ENCODE measurements at places on chromosomes 12 and 14. TPM values are rescaled to one million over a fixed set of nuclear protein-coding genes. Genes with fewer than 3 reads are reported as not detected.
A peak's percentile ranks its signal among the peaks of the same experiment; 100 is the strongest.

The ADAMTS20 gene
- 0.10 TPM for total RNA-seq

- no peak for DNase-seq
Measured at GRCh38 chr12:42362647-42363260, 36.8 kb downstream of the PPHLN1 start.

GRCh38 chr12:43758247-43758727 lies 303 bp downstream of the PUS7L start:
- peak; percentile 42 for DNase-seq

The VDR gene
- 12.2 TPM for total RNA-seq

DNA sequence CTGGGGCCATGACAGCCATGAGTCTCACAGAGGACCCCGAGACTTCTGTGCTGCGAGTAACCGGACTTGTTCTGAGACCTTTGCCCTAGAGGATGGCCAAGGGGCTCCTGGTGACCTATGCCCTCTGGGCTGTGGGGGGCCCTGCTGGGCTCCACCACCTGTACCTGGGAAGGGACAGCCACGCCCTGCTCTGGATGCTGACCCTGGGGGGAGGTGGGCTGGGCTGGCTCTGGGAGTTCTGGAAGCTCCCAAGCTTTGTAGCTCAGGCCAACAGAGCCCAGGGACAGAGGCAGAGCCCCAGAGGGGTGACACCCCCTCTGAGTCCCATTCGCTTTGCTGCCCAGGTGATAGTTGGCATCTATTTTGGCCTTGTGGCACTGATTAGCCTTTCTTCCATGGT lies 2.1 kb downstream of the DNAJC22 start:
- no peak for DNase-seq

Measured in skin of body (tissue), 3 donors.